T-cell (primary cell): ENCODE measurements at places on chromosomes 3 and 15.

DNA sequence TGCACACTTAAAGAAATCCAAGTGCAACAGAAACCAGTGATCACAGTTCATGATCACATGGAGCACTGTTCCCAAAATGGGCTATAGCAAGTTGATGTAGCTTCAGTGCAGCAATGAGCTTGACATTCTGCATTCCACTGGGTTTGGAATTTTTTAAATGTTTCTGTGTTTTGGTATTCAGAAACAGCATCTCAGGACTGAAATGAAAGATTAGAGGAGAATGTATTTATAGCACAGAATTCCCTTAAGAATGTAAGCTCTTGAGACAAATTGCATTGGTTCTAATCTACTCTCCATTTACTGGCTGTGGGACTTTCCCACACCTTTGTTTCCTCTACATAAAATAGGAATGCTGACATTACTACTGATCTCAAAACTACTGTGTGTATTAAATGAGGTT, 162.7 kb downstream of the FGF12 start:
- DNase-seq = no peak

- DNase-seq = no peak
Measured at GRCh38 chr3:161977063-161977462, 480.5 kb downstream of the OTOL1 start.

GRCh38 chr3:126026761-126027160, 57.2 kb downstream of the SLC41A3 start:
- DNase-seq = no peak

- DNase-seq = no peak
Measured at GRCh38 chr3:77319711-77320110, 279.8 kb downstream of the ROBO2 start.

GRCh38 chr15:93527374-93528050, 438.5 kb upstream of the RGMA start:
- DNase-seq = no peak

DNA sequence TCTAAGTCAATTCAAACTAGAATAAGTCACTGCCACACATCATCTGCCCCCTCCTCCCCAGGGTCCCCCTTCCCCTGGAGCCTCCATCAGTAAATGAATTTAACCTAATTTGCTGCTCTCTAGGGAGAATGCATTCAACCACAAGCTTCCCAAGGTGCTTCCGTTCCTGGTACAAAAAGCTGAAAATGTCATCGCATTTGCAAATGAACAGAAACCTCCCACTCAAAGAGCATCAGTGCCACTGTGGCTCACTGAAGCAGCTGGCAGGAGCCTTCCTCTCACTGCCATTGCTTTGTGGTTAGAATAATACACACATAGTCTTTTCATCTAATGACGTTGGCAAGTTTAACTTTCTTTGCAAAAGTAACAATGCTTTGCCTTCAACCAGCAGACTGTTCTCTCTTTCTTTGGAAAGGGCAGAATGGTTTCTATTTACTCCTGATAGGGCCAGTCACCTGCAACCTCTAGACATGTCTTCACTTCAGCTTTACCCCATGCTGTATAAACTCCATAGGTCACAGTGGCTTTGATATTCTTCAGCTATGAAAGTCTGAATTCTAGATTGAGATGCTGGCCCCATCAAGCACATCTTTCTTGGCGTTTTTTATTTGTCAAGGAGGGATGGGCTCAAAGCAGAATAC, 238.1 kb downstream of the CPNE4 start:
- no peak for DNase-seq

DNA sequence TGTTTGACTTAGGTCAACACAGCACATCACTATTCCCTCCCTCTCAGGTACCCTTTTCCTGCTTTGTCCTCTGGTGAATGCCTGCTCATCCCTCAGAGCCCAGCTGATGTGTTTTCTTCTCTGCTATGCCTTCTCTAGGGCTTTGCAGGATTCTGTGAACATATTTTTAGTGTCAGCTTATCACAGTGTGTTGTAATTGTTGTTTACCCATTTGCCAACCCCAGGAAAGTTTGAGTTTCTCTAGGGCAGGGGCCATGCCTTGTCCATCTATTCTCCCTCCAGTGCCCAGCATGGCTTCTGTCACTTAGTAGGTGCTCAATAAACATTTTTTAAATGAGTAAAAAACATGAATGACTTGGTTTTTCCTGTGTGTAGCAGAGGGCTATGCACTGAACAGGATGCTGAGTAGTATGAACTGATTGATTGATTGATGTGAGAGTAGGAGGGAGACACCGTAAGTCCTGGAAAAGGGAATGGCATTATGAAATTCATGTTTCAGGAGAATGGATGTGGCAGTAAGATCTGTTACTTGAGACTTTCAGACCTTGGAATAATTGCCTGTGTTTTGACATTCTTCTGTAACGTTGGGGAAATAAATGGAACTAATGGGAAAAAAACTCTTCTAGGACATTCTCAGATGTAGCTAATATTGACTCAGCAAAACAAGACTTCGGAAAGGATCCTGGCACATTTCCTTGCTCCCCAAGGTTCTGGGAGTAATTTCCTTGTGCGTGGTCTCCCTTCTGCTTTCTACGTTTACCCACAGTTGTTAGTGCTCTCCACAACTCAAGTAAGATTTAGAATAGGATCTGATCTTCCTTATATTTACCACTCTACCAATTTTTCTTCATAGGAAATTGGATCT, 267.3 kb upstream of the TBL1XR1 start:
- no peak for DNase-seq

DNA sequence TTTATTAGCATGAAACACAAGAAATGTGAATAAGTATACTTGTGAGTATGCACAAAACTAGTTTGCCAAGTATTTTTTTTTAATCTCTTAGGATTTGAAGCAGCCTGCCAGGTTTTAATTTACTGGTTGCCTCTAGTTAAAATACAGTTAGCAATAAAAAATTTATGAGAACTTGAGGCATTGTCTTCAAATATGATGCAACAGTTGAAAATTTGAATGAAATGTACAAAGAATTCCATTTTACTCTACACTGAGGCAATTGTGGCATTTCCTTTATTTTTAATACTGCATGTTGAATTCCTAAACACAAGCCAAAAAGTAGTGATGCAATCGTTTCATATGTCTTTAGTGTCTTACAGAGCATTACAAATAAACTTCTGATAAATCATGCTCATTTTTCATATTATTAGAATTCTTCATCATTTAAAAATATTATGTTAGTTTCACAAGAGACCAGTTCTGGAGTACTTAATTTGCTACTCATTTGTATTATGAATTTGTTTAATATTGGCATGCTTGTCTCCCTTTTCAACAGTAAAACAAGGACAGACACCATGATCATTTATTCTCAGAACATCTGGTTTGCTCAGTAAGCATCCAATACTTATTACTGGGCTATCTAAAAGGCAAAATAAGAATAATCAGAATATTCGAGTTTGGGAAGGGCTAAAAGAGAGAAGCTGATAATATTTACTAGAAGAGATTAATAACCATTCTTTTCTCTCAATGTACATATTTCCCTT, 124.8 kb upstream of the PTX3 start:
- DNase-seq = no peak

DNA sequence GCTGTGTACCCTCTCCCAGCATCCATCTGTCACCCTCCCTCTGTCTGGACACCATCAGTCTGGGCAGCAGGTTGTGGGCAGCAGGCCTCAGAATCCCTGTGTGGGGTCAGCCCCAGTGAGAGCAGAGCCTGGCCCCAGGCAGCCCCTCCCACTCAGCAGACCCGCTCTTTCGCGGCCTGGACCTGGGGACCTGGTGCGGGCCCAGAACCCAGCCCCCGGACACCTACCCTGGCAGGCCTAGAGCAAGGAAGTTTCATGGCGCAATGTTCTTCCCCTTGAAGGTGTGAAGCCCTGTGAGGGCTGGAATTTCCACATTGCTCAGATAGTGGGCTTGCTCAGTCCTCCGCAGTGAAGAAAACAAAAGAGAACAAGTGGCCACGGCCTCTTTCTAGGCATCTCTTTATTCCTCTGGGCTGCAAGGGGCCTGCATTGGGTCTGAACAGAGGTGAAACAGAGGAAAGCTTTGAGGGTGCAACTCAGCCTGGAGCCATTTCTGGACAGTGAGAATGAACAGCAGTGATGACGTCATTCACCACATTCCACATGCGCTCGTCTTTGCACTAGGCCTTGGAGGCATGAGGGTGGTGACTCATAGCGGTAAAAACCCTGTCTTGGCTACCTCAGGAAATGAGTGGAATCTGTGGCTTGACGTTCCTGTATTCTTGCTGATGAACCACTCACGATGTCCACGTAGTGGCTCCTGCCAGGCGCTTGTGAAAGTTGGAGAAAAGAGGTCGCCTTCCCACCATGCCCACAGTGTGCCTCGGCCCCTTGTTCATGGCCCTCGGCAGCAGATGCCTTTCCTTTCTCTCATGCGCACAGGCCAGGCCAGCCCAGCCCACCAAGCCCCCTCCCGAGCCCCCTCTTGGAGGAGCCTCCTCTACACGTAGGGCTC, 66.1 kb downstream of the SLC30A4 start:
- peak; percentile 37 for DNase-seq

DNA sequence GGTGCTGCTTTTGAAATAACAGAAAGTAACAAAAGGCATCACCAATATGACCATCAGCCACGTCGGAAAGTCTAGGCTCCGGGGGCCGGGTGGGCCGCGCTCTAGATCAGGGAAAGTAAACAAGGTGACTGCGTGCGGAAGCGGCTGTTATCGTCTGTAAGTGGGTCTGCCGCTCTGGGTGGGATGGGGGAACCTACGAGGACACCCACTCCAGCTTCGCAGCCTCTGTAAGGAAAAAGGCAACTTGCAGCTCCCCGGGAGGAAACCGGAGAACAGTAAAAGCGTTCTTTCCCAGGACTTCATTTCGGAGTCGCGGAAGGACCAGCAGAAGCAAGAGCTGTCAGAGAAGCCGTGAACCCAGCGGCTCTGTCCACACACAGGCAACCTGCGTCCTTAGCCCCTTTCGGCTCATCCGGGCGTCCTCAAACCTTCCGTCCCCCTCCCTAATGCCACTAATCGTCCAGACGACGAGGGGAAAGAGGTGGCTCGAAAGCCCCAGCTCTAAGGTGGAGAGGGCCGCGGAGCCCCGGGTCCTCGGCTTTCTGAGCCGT, 461 bp downstream of the XRN1 start:
- peak; percentile 57 for DNase-seq

DNA sequence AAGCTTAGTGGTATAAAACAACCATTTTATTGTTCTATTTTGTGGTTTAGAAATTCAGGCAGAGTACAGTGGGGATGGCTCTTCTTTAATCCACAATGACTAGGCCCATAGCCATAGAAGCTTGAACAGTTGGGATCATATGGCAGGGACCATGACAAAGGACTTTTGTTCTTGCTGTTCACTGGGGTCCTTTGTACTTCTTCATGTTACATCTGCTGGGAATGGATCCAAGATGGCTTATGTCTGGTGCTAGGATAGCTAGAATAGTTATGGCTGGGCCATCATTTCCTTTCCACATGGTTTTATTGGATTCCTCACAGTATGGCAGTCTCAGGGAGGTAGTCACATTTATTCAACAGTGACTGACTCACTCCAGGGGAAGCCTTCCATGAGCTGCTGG, 427.9 kb upstream of the AGTR1 start:
- DNase-seq = no peak

DNA sequence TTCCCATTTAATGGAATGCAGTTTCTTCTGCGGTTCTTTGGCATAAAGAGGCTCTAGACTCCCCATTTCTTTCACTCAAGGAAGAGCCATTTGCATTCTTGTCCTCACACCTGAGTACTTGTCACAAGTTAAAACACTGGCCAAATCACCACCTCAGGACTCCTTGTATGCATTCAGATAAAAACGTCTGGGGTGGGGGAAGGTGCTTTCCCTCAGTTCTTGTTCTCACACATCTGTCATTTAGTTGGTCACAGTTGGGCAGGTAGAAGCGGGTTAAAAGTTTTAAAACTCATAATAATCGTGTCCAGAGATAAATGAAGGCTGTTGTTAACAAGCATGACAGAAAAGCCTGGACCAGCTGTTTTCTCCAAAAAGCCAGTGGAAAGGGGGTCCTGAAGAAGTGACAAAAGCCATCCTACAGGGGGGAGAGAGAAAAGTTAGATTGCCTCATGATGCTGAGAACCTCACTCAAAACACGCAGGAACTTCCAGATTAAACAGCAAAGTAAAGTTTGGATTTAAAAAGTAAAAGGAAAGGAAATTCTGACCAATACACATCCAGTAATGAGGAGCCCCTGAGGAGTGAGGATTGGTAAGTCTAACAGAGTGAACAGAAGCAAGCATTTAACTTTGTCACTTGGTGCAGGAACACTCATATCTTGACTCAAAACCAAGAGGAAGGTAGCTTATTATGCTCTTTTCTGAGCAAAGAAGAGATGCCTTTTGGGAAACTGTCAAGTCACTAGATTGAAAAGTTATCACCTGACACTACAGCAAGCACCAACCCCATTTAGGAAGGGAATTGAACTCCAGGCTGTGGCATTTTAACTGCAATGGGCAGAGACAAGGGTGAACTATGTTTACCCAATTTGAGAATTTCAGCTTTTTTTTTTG, 2.8 kb downstream of the BCL2L10 start:
- DNase-seq = no peak

GRCh38 chr3:52435246-52436101, 9.4 kb downstream of the SEMA3G start:
- DNase-seq = no peak

DNA sequence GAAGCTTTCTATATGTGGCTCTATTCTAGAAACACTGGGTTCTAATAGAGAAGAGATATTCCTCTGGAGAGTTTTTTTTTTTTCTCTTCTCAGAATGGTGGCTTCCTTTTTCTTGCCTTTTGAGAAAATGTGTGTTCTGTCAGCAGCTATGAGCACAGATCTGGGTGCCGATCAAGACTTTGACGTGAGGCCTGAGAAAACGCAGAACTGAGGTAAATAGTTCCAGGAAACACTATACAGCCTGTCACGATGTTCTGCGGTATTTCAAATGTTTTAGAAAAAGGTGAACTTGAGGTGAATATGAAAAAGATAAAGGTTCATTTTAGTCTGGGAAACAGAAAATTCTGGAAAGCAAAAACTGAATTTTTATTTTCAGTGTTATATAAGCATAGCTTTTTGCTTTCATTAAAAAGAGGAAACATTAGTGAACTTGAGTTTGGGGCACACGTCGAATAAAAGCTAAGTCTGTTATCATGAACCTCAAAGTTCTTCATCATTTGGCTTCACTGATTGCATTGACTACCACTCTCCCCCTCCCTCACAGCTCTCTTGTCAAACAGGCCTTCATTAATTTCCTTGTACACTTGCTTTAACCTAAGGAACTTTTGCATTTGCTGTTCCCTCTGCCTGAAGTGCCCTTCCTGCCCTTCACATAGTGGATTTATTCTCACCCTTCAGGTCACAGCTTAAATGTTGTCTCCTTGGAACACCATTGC, 265.1 kb downstream of the NFKBIZ start:
- peak; percentile 55 for DNase-seq

- no peak for DNase-seq
Measured at GRCh38 chr15:40379374-40379773, 3.1 kb upstream of the KNSTRN start.

- peak; percentile 11 for DNase-seq
Measured at GRCh38 chr3:194404365-194405140, 5.5 kb upstream of the GP5 start.

GRCh38 chr3:55524565-55525244, 37.6 kb upstream of the WNT5A start:
- no peak for DNase-seq
